Esophagus squamous epithelium (tissue), 5 donors: ENCODE measurements at places on chromosomes 12 and 14.
A peak's percentile ranks its signal among the peaks of the same experiment; 100 is the strongest.

DNA sequence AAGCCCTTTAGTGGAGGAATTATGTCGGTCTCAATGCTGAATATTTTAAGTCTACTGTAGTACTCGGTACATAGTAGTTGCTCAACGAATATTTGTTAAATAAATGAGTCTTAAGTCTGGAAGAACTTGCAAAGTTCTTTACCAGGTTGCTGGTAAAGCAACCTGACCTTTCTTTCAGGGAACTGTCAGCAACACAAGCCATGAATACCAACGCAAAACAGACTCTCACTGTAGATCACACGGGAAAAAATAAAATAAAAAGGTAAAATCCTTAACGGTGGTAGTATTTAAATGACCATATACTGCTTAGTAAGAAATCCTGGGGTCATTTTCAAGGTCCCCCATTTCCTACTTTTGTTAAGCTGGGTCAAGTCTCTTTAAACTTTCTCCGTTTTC lies 447 bp upstream of the NUBPL start:
- DNase-seq, result no peak

- no peak for DNase-seq
These were observed 449 bp upstream of the LTBP2 start for GRCh38 chr14:74612350-74613021.

DNA sequence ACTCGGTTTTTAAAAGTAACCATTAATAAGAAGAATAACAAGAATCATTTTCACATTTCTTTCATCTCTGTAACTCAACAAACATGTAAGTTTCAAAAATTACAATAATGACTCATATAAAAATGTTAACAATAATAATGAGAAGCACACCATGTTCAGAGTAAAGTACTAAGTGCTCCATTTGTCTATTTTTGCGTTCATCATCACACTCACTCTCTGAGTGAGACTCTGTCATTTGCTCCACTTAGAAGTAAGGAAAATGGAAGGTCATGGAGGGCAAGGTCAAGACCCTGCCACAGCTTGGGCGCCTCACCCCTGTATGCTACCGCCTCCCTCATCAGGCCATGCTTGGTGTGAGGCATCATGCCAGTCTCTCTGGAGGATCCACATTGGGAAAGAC lies 129.9 kb downstream of the TMEM30B start:
- no peak for DNase-seq

DNA sequence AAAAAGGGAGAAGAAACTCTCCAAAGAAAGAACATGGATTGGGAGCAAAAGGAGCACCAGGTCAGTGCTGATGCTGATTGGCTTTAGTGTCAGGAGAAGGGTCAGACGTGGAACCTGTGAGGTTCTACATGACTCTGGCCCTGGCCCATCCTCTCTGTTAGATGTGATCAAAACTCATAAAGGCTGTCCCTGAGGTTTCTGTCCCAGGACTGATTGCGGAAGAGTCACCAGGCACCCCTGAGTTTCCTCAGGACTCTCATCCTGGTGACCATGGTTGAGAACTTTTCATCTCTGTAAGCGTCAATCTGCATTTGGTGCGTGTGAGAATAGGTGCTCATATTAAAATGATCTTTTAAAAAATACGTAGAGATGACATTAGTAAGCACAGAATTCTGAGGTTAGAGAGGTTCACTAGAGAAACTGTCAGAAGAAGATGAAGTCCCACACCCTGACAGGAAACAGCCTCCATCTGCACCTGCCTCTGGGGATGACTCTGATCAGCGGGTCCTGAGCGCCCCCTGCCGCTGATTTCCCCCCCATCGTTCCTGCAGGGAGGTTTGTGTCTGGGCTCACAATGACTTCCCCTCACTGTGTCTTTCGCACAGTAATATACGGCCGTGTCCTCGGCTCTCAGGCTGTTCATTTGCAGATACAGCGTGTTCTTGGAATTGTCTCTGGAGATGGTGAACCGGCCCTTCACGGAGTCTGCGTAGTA lies 741.8 kb downstream of the TMEM121 start:
- DNase-seq, result no peak

- no peak for DNase-seq
These were observed 41.4 kb downstream of the FBXL14 start for GRCh38 chr12:1552911-1553491.

DNA sequence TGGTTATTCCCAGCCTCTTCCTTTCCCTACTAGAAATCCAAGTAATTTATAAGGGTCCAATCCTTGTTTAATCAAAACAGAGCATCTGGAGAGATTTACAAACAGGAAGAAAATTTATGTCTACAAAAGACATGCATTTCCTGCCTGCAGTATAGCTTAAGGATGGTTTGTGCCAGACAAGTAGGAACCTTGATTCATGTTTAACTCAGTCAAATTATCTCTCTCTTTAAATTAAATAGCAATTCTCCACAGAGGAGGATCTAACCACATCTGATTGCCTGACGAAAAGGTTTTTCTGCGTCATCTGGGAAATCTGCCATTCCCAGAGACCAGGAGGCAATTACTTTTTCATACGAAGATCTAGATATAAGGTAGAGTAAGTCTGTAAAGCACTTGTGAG lies 105.2 kb downstream of the ZFC3H1 start:
- DNase-seq, result no peak

GRCh38 chr14:89366864-89367778 lies 49.9 kb downstream of the FOXN3 start:
- DNase-seq, result no peak

DNA sequence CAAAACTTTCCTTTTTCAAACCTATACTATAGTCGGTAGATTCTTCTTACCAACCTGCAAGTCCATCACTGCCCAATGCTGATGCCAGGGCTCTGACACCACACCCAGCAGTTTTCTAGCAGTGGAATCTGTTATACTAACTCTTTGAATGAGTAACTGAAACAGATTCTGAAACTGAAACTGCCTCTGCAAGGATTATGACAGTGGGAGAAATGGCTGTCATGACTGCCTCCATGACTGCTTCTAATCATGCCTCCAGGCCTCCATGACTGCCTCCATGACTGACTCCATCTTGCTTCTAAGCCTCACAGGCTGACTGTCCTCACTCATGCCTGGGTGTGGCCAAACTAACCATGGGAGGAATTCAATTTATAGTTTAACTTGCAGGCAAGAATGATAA lies 29.4 kb upstream of the OXA1L start:
- no peak for DNase-seq

GRCh38 chr12:27220055-27220987 lies 23.8 kb upstream of the STK38L start:
- DNase-seq, result no peak

- DNase-seq, result no peak
These were observed 572.8 kb upstream of the STXBP6 start for GRCh38 chr14:25622763-25623162.

DNA sequence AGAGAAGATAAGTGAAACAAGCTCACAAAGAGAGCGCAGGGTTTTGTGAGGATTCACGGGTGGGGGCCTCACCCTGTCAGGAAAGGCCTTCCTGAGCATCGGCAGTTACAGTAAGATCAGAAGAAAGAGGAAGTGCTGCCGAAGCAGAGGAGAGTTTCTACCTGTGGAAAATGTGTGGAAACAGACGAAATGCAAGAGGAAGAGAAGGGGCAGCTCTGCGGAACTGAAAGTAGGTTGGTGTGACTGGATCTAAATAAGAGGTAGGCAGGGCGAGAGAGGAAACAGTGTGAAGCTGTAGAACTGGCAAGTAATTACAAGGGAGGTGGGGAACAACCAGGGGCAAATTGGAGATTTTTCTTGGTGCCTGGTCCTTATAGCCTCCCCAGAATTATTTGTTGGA lies 2.6 kb downstream of the GPR68 start:
- DNase-seq, result no peak

GRCh38 chr12:121592320-121592719 lies 11.5 kb upstream of the KDM2B start:
- no peak for DNase-seq

- DNase-seq, result no peak
These were observed 43.2 kb downstream of the CCDC88C start for GRCh38 chr14:91374287-91374878.

GRCh38 chr12:130335517-130336392 lies 1.9 kb upstream of the PIWIL1 start:
- no peak for DNase-seq

- no peak for DNase-seq
These were observed 23.0 kb upstream of the GSG1 start for GRCh38 chr12:13126494-13126893.

GRCh38 chr12:117208206-117208605 lies 17.9 kb upstream of the FBXO21 start:
- DNase-seq, result no peak

GRCh38 chr12:57027805-57028153 lies 11.4 kb upstream of the TAC3 start:
- no peak for DNase-seq

DNA sequence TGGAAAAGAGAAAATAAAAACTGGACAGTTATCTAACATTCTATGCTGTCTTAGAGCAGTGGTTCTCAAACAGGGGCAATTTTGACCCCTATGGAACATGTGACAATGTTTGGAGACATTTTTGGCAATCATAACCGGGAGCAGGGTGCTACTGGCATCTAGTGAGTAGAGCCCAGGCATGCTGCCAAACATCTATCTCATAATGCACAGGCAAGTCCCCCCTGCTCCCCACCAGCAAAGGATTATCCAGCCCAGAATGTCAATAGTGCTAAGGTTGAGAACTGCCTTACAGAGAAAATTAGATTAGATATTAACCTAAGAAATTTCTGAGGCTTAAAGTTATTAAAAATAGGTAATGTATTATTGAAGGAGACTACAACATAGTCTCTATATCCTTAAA lies 22.9 kb upstream of the CATSPERB start:
- DNase-seq, result no peak

- no peak for DNase-seq
These were observed 31.2 kb downstream of the NUAK1 start for GRCh38 chr12:106107566-106107965.

- no peak for DNase-seq
These were observed 4.4 kb downstream of the CHST11 start for GRCh38 chr12:104460973-104461698.

GRCh38 chr12:82810568-82810967 lies 123.9 kb downstream of the TMTC2 start:
- no peak for DNase-seq

GRCh38 chr14:33061667-33062325 lies 123.1 kb downstream of the NPAS3 start:
- no peak for DNase-seq

- peak; percentile 48 for DNase-seq
These were observed at the start of gene GPR132 for GRCh38 chr14:105065280-105066228. TSS of gene GPR132 (minus strand) at chr14:105065430. CDS start at chr14:105055420, 10,010 bp downstream.

- DNase-seq, result no peak
These were observed 907.9 kb downstream of the VRK1 start for GRCh38 chr14:97705107-97705506.

DNA sequence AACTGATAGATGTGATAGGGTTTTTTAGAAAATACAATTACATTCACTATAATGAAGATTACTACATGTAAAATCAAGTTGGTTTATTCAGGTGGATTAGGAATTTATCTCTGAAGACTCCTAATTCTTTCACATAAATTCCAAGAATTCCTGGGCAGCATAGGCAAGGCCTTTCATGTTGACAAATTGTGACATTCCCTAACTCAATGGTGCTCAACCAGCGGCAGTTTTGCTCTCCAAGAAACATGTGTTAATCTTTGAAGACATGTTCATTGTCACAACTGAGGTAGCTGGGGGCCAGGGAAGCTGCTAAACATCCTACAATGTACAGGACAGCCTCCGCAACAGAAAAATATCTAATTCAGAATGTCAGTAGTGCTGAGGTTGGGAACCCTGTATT lies 46.3 kb downstream of the PTPRQ start:
- DNase-seq, result no peak

DNA sequence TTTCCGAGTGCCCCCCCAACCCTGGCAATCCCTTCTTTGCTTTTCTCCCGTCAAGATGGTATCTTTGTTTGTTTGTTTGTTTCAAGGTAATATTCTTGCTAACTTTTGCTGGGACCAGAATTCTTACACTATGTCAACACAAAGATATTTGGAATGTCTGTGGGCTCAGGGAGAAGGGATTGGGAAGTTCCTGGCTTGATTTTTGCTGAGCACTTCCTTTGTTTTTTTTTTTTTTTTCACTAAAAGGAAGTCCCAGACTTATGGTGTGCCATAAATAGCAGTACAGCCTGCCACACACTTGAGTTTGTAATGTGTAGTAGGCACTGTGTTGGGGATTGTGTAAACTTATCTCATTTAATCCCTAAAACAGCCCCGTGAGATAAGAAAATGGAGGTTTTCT lies 11.2 kb upstream of the RNU6-7 start:
- DNase-seq, result no peak

DNA sequence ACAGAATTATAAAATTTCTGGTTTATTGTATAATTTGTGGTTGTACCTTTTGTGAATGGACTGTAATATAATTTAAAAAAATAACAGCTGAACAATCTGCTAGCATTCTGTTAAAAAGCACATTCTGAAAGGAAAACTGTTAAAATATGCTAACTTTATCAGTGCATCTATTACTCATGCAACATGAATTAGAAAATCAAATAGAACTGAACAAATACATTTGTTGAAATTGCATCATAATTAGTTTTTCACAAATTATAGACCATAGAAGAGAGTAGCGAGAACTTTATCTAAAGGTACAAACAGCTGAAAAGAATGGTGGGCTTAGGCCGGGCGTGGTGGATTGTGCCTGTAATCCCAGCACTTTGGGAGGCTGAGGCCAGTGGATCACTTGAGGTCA lies 33.0 kb downstream of the PTPN21 start:
- DNase-seq, result no peak

- no peak for DNase-seq
These were observed 36.7 kb downstream of the SLC25A47 start for GRCh38 chr14:100359881-100360280.

- no peak for DNase-seq
These were observed 135.7 kb downstream of the PLXNC1 start for GRCh38 chr12:94284046-94284445.

DNA sequence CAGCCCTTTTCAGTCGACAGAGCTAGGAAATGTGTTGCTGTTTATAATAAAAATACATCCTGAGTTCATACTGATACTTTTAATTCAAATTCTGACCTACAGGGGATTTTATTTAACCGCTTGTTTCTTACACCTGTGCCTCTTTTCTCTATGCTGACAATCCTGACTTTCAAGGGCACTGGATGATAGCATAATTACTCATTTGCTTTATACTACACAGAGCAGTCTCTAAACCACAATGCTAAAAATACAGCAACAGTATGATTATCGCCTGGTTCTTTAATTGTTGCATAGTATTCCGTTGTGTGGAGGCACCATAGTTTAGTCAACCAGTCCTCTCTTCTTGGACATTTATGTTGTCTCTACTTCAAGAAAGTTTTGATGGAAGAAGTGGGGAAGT lies 372.9 kb downstream of the DPF3 start:
- no peak for DNase-seq

DNA sequence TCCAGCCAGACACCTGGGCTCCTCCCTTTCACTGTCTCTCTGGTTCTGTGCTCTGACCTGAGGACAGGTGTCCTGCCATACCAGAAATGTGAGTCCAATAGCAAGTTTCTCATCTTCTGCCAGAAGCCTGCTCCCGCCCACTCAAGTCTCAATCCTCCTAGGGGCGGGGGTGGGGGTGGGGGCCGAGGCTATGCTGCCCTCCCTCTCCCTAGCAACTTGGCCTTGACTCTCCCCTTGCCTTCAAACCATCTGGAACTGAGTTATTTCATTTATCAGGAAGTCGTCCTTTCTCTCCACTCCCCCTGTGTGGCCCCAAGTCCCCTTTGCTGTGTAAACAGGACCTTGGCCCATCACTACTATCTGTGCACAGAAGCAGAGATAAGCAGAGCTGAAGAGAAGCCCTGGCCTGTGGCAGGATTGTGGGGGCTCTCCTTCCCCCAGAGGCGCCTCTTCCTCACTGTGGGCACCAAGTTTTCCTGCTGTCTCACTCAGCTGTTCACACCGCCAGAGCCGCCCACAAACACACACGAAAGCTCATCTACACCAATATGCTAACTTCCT lies 117.1 kb downstream of the DPF3 start:
- DNase-seq, result no peak

- DNase-seq, result no peak
These were observed 304.3 kb upstream of the PRICKLE1 start for GRCh38 chr12:42893803-42894202.
